ENCODE measurements at places on chromosomes 5 and 9.

DNA sequence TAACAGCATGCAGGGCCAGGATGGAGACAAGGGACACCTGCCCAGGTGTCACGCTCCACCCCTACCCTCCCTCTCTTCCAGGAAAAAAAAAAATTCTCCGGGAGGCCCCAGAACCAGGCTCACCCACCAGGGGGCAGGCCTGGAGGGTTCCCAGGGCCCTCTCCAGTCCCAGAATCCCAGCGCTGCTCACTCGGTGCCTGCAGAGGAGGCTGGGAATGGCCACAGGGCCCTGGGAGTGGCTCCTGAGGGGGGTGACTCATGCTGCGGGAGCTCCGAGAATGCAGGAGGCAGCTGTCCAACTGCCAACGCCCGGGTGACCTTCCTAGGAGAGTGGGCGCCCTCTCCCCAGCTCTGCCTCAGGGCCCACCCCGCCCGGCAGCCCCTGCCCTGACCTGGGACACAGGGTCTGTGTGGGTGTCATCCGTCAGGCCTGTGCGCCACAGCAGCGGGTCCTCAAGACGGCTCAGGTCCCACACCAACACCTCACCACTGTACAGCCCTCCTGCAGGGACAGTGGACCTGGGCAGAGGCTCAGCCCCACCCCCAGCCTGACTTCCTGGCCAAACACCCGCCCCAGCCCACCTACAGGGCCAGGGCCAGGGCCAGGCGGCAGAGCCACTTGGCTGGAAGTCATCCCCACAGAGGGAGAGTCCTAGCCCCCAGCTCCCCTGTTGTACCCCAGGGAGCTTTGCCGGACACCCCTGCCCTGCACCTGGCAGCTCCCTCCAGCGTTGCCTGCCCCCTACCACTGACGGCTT is 21.2 kb downstream of the DYNC2I2 start:
- DNase-seq = peak; percentile 57

GRCh38 chr5:16143361-16144049 is 36.1 kb downstream of the MARCHF11 start:
- no peak for DNase-seq

DNA sequence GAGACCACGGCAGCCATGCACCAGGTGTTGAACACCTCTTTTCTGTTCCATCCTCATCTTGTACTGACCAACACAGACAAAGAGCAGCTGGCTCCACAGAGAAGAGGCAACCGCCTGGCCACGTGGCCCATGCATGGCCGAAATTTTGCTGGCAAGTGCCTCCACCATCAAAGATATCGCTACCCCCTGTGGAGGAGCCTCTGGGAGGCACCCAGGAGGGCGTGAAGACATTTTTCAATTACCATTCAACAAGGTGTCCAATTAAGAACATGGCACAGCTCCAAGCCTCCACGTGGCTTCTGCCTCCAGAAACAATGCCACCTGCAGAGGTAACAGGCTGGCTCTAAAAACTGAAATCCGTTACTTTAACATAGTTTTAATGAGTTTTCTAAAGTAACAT is 54.4 kb upstream of the CKS2 start:
- peak; percentile 54 for DNase-seq

DNA sequence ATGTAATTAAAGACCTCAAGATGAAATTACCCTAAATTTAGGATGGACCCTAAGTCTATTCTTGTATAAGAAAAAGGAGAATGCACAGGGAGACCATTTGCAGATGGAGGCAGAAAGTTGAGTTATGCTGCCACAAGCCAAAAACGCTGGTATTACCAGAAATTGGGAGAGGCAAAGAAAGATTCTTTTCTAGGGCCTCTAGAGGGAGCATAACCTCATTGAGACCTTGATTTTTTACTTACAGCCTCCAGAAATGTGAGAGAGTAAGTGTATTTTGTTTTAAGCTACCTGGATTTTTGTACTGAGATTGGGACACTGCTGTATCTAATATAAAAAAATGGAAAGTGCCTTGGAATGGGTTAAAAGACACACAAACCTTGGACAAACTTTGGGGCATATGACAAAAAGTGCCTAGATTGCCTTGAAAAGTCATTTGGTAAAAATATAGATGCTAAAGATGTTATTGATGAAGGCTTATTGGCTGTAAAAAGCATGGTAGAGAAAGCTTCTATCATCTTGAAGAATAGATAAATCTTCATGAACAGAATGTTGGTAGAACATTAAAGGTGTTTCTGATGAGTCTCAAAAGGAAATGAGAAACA is 174.7 kb upstream of the PRDM9 start:
- no peak for DNase-seq

All from NCI-H1105 (cell line).